ENCODE measurements at places on chromosomes 4 and X. TPM values are rescaled to one million over a fixed set of nuclear protein-coding genes. Genes with fewer than 3 reads are reported as not detected.

- DNase-seq = no peak
Measured at GRCh38 chr4:165827018-165827417, 46.0 kb upstream of the TLL1 start.

GRCh38 chr4:36206603-36207311, 37.6 kb downstream of the ARAP2 start:
- no peak for DNase-seq

DNA sequence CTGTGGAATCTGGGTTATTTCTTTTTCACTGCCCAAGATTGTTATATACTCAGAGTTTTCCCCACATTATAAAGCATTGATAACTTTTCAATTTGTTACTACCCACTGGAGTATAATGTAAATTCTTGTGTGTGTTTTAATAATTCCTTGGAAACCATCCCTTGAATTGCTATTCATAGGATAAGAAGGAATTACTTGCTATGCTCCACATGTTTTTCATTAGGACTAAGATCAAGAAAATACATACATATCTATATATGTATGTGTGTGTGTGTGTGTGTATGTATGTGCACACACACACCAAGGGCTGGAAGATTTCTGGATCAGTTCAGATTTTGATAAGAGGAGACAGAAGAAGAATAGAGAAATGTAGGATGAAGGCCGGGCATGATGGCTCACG, 206.4 kb upstream of the JADE1 start:
- DNase-seq = no peak

Gene CC2D2A
- 10.0 TPM for polyA plus RNA-seq

- DNase-seq = no peak
Measured at GRCh38 chrX:53263597-53264094, 17.7 kb downstream of the IQSEC2 start.

DNA sequence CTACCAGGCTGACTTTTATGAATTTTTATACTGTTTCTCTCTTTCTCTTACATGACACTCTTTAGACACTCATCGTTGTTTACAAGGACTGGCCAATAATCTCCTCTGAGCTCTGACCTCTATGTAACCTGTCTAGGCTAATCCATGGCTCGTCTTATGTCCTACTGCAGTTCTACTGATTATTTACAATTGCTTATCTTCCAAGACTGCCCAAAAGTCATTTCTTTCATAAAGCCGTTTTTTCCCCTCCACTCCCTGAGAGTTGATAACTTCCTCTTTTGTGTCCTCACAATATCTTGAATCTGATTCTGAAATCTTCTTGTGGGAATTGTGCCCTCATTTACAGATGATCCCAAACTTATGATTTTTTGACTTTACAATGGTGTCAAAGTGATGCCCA, 18.3 kb upstream of the SNCA start:
- DNase-seq = no peak

All from BJ (cell line).